ENCODE measurements at places on chromosomes 1 and 21.

DNA sequence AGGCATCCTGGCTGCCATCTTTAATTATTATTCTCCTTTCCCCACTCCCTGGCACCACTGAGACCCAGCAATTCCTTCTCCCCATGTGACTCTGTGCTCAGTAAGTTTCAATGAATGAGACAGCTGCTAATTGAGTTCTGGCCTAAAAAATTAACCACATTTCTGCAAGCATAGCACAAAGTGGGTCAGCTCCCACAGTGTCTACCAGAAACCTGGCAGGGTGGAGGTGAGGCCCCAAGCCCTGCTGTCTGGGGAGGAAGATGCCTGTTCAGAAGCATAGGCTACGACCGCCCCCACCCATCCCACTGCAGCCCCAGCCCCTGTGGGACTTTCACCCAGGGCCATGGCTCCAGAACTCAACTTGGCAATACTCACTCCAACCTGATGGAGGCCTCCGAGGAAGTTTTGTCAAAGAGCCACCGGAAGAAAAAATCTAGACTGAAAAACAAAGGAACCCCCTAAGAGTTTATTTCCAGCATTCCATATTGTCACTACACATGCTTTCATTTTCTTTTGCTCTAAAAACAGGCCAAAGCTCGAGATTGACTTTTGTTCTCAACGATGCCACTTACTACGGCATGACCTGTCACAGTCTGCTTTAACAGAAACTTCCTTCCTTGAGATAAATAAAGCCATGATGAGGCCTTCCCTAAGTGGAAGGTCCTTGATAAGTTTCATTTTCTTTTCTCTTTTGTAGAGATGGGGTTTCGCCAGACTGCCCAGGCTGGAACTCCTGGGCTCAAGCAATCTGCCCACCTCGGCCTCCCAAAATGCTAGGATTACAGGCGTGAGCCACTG is 26.5 kb downstream of the TMEM63A start:
- DNase-seq: no peak

- no peak for DNase-seq
Observed at GRCh38 chr1:33331444-33332356, 10.8 kb upstream of the A3GALT2 start.

GRCh38 chr1:59814180-59814900 is 409 bp upstream of the HOOK1 start:
- no peak for DNase-seq

GRCh38 chr1:97925151-97925550 is 4.3 kb upstream of the DPYD start:
- DNase-seq: no peak

GRCh38 chr1:6963912-6964307 is 178.7 kb downstream of the CAMTA1 start:
- no peak for DNase-seq

GRCh38 chr1:49333906-49334305 is 557.2 kb upstream of the BEND5 start:
- no peak for DNase-seq

- DNase-seq: no peak
Observed at GRCh38 chr1:32339363-32339978, 3.4 kb upstream of the MARCKSL1 start.

DNA sequence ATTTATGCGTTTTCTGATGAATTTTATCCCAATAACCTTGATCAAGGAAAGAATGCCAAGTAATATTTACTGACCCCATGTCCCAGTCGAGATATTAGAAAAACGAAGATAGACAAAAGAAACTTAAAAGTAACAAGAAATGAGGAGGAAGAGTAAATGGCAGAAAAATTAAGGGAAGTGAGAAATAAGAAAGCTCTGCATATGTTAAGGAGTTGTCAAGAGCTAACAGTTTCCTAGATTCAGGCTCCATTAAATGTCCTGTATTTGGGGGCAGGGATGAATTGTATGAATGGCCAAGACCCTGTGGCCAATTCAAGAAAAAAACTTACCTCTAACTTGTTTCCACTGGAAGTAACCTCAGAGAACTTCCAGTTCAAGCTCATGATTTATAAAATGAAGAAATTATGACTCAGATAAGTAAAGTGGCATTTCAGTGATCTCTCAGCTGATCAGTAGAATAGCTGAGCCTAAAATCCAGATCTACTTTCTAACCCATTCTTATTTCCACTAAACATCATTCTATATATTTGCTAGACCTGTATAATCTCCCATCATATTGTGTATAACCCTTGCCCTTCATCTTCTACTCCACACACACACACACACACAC is 73.2 kb downstream of the ZC3H11B start:
- no peak for DNase-seq

DNA sequence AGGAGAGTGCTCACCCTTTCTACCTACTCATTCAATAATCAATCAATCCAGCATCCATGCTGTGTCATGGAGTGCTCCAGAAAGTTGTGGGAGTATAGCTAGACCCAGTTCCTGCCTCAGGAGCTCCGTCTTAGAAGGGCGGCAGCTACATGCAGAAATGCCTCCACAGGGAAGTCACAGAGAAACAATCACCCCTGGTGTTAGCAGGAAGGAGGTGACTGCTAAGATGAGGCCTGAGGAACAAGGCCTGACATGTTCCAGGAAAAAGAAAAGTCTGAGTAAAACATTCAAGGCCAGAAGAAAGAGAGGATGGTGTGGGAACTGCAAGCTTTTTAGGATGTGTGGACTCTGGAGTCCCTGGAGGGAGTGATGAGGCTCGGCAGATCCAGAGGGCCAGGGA is 142.5 kb upstream of the MAGI3 start:
- no peak for DNase-seq

- DNase-seq: no peak
Observed at GRCh38 chr1:160117709-160118183, 2.2 kb downstream of the ATP1A2 start.

- peak; percentile 70 for DNase-seq
Observed at GRCh38 chr1:148263128-148263905, 111.2 kb upstream of the NBPF11 start.

GRCh38 chr1:216740331-216740730 is 17.1 kb upstream of the ESRRG start:
- no peak for DNase-seq

GRCh38 chr21:35485364-35485763 is 436.3 kb upstream of the RUNX1 start:
- DNase-seq: no peak

GRCh38 chr1:23960291-23961020 is 828 bp downstream of the PNRC2 start:
- no peak for DNase-seq

- no peak for DNase-seq
Observed at GRCh38 chr1:145901312-145902021, 8.4 kb downstream of the ITGA10 start.

DNA sequence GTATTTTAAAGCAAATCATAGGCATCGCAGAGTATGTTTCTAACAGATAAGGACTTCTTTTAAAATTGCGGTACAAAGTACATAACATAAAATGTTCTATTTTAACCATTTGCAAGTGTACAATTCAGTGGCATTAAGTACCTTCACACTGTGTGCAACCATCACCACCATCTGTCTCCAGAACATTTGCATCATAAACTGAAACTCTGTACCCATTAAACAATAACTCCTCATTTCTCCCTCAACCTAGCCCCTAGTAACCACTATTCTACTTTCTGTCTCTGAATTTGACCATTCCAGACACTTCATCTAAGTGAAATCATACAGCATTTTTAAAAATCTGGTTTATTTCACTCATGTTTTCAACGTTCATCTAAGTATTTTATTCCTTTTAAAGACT is 16.6 kb upstream of the ATF3 start:
- no peak for DNase-seq

DNA sequence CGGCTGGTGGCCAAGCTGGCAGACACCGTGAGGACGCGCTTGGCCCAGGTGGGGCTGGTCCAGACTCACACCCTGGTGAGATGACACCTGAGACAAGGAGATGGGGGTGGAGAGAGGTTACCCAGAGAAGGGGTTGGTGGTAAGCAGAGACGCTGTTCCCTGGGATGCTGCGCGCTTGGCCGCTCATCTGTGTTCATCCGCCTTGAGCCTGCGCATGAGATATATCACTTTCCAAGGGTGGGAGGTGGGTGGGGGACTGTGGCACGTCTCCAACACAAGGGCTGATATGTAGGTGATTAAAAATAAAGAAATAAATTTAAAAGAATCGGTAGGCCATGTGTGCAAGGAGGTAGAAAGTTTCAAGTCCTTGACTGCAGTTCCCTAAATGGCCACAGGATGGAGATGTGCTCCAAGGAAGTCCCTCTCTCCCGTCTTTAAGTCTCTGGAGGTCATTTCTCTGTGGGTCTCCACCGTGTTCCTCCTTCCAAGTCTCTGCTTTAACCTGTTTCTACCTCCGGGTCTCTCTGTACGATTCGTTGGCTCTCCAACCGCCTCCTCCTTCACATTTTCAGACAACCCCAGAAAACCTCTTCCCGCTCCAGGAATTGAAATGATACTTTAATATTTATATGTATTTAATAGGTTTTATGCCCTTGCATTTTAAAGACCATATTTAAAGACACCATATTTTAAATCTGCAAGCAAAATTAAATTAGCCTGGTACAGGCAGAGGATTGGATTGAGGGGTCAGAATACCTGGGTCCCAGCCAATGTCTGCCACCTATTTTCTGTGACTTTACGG is 4.5 kb downstream of the TTC24 start:
- peak; percentile 79 for DNase-seq

GRCh38 chr1:100364697-100365096 is 12.4 kb downstream of the CDC14A start:
- no peak for DNase-seq

GRCh38 chr1:107536266-107536665 is 395.4 kb downstream of the NTNG1 start:
- no peak for DNase-seq

DNA sequence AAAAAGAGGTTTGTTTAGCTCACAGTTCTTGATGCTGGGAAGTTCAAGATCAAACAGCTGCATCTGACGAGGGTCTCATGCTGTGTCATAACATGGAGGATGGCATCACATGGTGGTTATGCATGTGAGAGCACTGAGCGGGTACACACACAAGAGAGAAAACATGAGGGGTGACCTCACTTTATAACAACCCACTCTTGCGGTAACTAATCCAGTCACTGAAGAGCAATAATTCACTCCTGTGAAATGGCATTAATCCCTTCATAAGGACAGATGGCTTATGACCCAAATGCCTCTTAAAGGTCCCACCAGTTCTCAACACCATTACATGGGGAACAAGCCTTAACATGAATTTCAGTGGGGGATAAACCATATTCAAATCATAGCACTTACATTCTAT is 23.2 kb upstream of the CHIT1 start:
- DNase-seq: no peak

DNA sequence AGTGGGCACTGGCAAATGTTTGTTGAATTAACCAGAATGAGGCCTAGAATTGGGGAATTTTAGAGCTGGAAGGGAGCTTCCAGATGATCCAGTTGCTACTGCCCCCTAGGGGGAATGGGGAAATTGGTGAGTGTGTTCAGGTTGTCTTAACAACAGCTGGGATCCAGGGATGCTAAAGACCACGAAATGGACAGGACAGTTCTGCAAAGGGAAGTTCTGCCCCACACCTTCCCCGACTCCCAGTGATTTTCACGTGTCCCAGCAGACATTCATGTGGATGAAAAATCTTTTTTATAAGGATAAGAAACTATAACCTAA is 33.9 kb downstream of the TRIM62 start:
- no peak for DNase-seq

DNA sequence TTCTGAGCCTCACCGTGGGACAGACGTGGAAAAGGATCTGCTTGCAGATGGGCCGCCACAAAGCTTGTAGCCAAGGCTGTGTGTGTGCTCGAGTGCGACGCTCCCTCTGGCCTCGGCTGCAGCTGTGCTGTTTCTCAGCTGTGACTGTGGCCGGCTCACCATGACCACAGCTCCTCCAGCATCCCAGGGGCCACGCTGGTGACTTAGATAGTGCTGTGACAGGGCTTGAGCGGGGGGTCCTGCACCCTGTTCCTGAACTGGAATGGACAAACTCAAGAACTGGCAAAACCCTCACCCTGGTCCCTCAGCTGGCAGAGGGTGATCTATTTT is 17.4 kb upstream of the ACTRT2 start:
- no peak for DNase-seq

- no peak for DNase-seq
Observed at GRCh38 chr1:165575468-165576099, 31.8 kb downstream of the LRRC52 start.

DNA sequence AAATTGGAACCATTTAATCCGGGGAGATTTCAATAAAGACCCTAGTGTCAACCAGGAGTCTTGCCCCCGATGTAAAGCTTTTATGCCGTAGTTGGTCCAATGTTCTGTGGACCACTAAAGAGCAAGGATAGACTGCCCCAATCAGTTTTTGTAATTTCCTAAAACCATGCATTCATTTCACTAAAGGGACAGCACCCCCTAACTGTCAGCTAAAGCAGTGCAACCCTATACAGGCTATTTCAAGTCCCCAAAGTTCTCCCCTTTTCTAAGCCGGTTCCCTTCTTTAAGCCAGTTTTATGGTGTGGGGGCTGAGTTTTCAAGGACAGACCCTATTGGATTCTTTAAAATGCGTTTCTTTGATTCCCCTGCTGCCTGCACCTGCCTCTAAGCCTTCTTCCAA is 12.7 kb upstream of the PDPN start:
- DNase-seq: no peak

- DNase-seq: no peak
Observed at GRCh38 chr1:5297180-5297885, 642.9 kb downstream of the AJAP1 start.

GRCh38 chr1:192877283-192877886 is 68.5 kb downstream of the RGS2 start:
- no peak for DNase-seq

DNA sequence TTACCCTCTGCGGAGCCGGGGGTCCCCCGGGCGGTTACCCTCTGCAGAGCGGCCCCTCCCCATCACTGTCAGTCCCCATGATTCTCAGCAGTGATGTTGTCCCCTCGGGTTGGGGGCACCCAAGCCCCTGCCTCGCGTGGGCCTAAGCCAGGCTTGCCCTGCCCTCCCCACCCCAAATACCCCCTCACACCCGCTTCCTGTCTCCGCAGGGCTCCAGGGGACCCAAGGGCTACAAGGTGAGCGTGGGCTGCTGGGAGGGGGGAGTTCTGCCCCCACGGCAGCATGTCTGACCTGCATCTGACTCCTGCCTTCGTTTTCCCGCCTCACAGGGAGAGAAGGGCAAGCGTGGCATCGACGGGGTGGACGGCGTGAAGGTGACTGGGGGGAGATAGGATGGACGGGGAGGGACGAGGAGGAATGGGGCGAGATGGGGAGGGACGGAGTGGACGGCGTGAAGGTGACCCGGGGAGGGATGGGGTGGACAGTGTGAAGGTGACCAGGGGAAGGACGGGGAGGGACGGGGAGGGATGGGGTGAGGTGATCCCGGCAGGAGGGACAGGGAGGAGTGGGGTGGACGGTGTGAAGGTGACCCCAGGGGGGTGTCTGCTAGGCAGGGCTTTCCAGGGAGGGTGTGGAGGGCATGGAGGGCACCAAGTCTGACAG is 8.6 kb downstream of the COL6A1 start:
- no peak for DNase-seq

GRCh38 chr1:203320591-203321272 is 15.4 kb downstream of the BTG2 start:
- no peak for DNase-seq
